Fibroblast of lung (primary cell): ENCODE measurements at places on chromosomes 6 and 20. TPM values are rescaled to one million over a fixed set of nuclear protein-coding genes. Genes with fewer than 3 reads are reported as not detected.

The SLC52A3 gene
- total RNA-seq = not detected in 2 replicates

The RUNX2 gene
- total RNA-seq = 2.1 and 4.5 TPM in 2 replicates

The CCN2 gene
- total RNA-seq = 20.5 and 22.8 TPM in 2 replicates

The PSMB9 gene
- 54.7 and 64.4 TPM in 2 replicates for total RNA-seq

The AVP gene
- not detected in 2 replicates for total RNA-seq
